Stimulated activated naive CD8-positive, alpha-beta T cell treated with anti-CD3 and anti-CD28 coated beads, Interleukin-15, amount 100 ng/mL, for 72 hours (primary cell): ENCODE measurements at places on chromosomes 3 and 15.

DNA sequence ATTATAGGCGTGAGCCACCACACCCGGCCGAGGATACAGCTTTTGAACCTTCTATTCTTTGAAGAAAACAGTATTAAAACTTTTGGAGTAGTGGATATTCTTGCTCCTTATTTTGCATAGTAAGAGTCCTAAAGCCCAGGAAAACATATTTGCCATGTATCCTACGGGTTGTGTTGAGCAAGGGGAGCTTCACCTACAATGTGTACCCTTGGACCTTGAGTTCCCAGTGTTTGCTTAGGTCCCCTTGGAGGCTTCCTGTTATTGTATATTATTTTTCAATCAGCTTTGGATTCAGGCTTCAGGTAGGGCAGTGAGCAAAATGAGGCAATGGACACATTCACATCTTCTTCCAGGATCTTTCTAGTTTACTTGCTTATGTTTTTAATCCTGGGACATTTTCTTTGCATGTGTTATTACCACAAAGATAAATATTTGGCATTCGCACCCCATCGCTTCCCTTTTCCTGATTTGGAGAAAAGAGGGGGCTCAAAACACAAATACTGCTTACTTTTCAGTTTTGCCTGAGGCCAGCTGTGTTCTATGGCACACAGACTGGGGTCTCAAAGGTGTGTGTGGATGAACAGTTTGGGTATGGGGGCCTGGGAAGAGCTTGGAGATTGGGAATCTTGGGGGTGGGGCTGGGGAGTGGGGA is 88.7 kb downstream of the FNDC3B start:
- no peak for DNase-seq

DNA sequence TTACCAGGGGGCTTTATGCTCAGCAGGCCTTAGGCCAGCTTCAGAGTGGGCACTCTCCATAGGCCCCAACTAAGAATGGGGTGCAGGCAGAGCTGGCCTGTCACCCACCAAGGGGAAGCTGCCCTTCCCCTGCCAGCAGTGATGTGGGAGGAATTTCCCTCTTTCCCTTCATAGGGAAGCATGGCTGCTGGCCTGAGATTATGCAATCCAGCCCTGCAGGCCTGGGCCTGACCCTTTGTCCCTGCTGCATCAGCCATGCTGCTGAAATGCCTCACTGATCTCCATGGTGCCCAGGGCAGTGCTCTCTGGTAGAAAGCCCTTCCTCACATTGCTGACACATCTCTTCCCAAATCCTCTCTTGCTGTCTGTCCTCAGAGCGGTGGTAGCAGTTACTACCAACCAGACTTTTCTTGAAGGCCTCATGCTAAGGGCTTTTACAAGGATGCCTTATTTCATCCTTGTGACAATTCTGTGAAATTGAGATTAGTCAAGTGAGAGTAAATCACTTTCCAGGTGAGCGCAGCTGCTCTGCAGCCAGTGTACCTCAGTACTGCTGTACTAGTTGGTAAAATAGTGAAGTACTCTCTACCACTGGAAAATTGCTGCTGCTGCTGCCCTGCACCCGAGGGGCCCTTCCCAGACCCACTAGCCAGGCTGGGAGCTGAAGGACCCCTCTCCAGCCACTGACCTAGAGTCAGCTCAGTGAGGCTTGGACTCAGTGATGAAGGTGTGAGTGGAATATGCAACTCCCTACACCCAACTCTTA is 33.8 kb downstream of the MRAS start:
- DNase-seq, result no peak

GRCh38 chr3:189449084-189449483 is 182.1 kb upstream of the TP63 start:
- DNase-seq, result no peak

GRCh38 chr3:78430741-78431140 is 1337.1 kb downstream of the ROBO1 start:
- DNase-seq, result no peak
